ENCODE measurements at places on chromosomes 3 and 15.

DNA sequence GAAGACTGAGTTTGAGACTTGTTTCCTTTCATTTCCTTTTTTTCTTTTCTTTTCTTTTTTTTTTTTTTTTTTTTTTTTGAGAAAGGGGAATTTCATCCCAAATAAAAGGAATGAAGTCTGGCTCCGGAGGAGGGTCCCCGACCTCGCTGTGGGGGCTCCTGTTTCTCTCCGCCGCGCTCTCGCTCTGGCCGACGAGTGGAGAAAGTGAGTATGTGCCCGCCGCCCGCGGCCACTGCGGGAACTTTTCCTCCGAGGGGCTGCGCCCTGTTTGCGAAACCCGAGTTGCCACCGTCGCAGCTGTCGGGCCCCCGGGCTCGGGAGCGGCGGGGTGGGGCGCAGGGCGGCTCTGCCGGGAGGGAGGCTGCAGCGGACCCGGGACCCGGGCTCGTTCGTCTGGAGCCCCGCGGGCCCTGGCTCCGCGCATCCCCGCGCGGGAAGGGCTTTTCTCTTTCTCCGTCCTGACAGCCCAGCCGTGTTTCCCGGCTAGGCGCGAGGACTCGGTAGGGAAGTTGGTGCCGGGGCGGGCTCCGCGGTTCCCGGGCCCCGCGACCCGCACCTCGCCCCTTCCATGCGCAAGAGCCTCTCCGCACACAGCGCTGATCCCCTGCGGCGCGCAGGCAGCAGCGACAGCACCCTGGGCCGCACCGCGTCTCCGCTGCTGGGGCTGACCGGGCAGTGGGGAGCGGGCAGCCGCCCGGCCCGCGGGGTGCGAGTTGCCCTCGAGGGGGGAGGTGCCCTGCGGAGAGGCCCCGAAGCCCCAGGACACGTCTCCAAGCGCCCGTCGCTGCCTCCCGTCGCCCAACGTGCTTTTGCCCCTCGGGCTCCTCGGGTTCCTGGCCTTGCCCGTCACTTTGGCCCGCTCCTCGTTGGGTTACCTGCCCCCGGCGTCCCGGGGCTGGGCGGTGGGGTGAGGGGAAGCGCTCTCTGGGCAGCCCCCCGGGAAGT, 1.4 kb downstream of the IGF1R start:
- peak; percentile 21 for DNase-seq

DNA sequence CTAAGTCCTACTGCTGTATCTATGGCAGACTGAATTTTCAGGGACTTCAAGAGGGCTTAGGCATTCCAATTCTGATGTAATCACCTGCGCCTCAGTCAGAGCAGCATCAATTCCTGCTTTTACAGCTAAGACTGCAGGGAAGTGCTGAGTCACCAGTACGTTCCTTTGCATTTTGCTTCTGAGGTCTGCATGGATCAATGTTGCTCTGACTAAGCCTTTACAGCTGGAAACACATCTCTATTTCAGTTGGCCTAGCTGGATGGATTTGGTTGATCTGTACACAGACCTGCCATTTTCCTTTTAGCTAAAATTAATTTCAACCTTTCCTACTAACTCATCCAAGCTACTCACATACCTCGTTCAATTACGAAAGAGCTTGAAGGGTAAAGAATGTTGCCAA, 51.3 kb downstream of the ETV5 start:
- no peak for DNase-seq

DNA sequence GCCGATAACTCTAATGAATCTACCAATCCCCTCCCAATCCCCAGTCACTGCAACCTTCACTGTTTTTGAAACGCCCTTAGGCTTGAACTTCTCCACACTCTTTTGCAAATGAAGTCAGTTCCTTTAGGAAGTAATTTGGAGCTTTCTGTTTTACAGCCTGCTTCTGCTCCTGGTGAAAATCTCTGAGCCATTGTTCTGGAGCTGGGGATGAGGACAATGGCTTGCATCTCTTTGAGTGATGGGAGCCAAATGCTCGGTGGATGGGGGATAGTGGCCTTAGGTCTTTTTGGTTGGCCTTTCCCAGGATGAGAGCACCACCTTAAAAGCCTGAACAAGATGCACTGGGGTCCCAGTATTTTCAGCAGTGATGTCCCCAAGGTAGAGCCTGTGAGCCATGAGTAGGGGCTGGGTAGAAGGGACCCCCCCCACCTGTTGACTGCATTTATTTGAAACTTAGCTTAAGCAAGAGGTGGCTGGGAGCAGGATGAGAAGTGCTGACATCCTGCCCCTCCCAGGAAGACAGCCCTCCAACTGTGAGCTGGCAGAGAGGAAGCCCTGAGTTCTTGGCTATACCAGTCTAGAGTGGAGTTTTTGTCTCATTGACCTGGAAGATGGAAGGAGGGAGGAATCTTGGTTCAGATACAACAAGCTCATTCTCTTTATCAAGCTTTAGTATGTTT, 7.6 kb upstream of the MYO5C start:
- no peak for DNase-seq

GRCh38 chr3:113594066-113594465, 61.7 kb downstream of the SIDT1 start:
- DNase-seq, result no peak

DNA sequence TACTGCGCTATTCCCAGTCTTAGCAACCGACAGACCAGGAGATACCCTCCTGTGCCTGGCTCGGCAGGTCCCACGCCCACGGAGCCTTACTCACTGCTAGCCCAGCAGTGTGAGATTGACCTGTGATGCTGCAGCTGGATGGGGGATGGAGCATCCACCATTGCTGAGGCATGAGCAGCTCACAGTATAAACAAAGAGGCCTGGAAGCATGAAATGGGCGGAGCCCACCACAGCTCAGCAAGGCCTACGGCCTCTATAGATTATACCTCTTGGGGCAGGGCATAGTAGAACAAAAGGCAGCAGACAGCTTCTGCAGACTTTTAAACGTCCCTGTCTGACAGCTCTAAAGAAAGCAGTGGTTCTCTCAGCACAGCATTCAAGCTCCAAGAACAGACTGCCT, 160.3 kb downstream of the ANXA2 start:
- DNase-seq, result no peak

DNA sequence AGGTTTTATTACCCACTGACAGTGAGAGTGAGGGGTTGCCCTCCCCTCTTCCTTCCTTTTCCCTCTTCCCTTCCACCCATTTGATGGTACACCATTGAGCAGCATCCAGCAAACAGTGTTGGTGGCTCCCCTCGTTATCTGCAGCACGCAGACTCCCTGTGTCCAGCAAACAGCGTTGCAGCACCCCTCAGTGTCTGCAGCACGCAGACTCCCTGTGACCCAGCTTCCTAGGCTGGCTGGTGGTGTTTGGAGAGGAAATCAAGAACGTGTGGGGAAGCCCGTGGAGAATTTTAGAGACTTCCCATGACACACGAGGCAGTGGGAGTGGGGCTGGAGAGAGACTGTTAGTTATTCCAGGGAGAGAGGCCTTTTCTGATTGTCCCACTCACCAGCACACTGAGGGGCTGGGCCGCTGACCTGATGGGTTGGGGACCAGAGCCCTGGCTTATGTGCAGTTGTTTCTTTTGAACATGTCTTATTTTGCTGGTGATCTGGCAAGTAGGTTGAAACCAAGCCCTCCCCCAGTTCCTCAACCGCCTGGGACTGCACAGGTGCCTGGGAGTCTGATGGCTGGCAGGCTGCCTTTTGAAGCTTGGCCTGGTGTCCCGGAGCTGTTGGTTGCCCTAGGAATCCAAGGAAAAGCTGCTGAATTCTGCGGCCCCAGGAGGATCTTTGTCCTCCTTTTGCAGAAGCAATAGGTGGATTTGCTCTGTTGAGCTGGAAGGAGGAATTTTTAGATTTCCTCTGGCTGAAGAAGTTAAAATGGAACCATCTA, 19.0 kb downstream of the APBA2 start:
- no peak for DNase-seq

- DNase-seq, result no peak
Observed at GRCh38 chr3:40615110-40615915, 90.6 kb downstream of the ZNF621 start.

DNA sequence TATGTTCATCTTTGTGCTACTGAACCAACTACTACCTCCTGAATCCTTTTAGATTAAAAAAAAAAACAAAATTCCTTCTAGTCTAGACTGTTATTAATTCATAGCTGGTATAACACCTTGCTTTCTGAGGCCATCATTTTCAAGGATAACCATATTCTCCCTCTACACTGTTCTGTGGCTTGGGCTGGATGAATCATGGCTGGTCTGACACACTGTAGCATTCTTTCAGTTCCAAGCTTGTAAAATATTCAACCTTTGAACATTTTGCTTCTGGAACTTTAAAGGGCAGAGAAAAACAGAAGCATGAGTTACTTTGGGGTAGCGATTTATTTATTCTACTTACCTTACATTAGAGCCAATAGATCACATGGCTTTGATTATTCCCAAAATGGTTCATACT, 7.6 kb downstream of the HSPBAP1 start:
- DNase-seq, result no peak

DNA sequence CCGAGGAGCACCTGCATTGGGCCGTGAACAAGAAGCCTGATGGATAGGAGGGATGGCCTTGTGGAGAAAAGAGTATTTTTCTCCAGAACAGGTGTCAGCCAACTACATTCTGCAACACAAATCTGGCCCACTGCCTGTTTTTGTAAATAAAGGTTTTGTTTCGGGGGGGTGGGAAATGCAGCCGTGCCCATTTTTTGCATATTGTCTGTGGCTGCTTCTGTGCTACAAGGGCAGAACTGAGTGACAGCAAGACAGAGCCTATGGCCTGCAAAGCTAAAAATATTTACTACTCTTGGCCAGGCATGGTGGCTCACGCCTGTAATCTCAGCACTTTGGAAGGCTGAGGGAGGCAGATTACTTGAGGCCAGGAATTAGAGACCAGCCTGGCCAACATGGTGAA, 95.9 kb upstream of the AKAP13 start:
- no peak for DNase-seq

GRCh38 chr15:75694241-75695182, 18.1 kb downstream of the CSPG4 start:
- DNase-seq, result no peak

- no peak for DNase-seq
Observed at GRCh38 chr3:18645619-18646018, 220.5 kb upstream of the SATB1 start.

GRCh38 chr3:48881006-48881405, 17.7 kb downstream of the SLC25A20 start:
- no peak for DNase-seq

DNA sequence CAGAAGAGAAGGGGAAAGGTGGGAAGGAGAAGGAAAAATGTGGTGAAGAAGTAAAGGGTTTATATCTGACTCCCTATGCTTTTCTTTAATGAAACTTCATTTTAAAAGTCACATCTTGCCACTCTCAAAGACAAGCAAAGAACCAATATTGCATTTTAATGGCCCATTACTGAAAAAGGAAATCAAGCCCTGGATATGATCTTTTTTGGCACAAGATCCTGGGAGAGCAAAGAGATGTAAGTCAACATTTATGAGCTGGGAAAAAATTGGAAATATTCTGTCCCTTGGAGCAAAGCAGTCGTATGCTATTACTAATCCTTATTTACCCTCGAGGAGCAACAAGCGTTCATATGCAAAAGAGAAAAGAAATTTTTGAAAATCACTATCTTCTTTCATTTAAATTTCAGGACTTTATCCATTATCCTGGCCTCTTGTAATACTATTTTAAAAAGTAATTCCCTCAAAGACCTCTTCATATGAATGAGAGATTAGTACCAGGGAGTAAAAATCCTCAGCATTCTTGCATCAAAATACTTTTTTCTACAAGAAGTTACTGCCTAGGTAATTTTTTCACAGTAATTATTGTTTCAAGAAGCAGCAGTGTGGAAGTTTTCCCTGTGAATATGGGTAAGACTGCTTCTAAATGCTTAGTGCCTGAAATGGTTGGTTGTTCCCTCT, 435.3 kb upstream of the PDZRN3 start:
- no peak for DNase-seq

- peak; percentile 36 for DNase-seq
Observed at GRCh38 chr15:77024273-77025082, 29.6 kb downstream of the PSTPIP1 start.

DNA sequence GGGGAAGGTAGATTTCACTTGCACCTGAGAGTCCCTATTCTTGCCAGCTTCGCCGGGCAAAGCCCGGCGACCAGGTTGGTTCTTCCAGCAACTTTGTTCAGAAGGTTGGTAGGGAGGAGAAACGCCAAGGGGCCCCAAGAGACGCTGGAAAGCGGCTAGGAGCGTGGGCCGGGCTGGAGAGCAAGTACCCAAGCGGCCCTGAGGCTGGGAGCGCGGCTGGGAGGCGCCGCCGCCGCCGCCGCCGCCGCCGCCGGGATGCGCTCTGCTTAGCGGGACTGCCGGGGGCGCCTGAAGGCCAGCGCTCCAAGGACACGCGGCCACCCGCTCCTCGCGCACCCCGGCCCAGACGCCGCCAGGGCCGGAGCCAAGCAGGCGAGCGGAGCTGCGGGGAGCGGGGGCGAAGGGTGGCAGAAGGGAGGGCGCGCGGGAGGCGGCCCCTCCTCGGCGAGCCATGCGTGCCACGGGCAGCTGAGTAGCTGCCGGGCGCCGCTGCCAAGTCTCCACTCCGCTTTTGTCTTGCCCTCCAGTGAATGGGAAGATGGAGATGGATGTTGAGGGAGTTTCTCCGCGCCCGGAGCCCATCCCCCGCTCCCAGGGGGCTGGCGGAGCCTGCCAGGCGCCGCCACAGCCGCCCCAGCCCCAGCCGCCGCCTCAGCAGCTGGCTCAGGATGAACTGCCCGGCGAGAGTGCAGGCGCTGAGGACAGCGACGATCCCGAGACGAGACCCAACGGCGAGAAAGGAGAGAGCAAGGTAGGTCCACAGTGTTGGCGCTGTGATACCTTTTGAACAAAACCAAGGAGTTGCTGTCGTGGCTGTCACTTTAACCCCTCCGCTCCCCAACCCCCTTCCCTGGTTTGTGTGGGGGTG, 227.4 kb upstream of the AZI2 start:
- no peak for DNase-seq
